Effector CD8-positive, alpha-beta T cell (primary cell): ENCODE measurements at places on chromosomes 11 and 22.

GRCh38 chr11:66183494-66184048, 84.9 kb upstream of the RAB1B start:
- no peak for DNase-seq

- DNase-seq: no peak
Measured at GRCh38 chr11:20688761-20689160, 19.4 kb downstream of the NELL1 start.

GRCh38 chr11:117319214-117319840, 3.3 kb upstream of the BACE1 start:
- DNase-seq: no peak

- DNase-seq: no peak
Measured at GRCh38 chr22:38655519-38656255, 505 bp downstream of the FAM227A start.

DNA sequence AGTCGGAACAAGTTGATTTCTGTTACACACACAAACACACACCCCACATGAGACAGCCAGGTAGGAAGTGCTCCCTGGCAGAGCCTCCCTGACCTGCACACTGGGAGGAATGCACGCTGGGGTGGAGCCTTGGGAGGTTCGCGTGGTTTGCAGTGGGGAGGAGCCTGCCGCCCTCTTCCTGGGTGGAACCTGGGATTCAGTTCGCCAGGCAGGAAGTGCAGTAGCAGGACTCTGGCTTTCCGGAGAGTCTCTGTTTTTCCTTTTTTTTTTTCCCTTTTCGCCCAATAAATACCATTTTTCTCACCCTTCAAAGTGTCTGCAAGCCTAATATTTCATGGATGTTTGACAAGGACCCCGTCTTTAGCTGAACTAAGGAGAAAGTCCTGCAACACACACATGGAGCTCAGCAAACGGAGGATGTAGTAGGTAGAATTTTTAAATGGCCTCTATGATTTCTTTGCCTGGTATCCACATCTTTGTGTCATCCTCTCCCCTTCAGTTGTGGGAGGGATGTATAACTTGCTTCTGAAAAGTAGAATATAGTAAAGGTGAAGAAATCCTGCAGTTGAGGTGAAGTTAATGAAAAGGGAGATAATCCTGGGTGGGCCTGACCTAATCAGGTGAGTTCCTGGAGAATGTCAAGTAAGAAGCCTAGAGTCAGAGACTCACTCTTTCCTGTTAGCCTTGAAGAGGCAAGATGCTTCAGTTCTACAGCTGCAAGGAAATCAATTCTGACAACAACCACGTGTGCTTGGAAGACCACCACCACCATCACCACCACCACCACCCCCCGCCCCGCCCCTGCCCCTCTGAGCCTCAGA, 72.9 kb downstream of the PIWIL4 start:
- DNase-seq: no peak

DNA sequence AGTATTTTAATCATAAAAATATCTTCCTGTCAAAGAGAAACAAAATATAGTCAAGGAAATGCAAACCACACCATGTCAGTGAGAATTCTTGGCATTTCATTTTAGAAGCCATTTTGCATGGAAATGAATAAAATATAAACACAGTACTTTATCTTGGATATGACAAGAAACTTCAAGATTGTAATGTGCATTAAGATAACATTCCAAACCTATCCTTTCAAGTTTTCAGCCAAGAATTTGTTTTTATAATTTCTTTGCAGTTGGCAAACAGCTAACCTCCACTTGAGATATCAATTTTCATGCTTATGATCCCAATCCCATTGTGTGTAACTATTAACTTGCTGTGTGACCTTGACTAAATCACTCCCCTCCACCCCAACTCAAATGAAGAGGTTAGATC, 59.3 kb upstream of the WT1 start:
- DNase-seq: no peak

GRCh38 chr22:49344656-49345055, 483.0 kb downstream of the BRD1 start:
- DNase-seq: no peak

- DNase-seq: no peak
Measured at GRCh38 chr22:36946421-36947158, 33.2 kb downstream of the CSF2RB start.

DNA sequence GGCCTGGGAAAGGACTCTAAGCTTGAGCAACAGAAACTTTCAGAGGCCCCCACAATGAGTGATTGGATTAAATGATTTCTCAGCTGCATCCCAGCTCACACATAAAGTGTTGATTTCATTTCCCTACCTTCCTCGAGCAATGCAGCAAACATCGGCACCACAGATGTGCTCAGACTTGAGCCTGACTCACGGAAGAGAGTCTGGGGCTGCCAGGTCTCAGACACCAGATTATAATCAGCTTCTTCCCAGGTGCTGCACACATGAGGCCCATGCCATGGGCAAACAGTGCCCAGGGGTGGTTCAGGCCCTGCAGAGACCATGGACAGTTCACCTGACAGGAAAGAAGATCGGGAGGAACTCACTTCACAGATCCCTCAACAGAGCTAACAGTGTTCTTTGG, 226.6 kb upstream of the TENM4 start:
- no peak for DNase-seq

- DNase-seq: no peak
Measured at GRCh38 chr11:27679136-27680015, 20.9 kb downstream of the BDNF start.

DNA sequence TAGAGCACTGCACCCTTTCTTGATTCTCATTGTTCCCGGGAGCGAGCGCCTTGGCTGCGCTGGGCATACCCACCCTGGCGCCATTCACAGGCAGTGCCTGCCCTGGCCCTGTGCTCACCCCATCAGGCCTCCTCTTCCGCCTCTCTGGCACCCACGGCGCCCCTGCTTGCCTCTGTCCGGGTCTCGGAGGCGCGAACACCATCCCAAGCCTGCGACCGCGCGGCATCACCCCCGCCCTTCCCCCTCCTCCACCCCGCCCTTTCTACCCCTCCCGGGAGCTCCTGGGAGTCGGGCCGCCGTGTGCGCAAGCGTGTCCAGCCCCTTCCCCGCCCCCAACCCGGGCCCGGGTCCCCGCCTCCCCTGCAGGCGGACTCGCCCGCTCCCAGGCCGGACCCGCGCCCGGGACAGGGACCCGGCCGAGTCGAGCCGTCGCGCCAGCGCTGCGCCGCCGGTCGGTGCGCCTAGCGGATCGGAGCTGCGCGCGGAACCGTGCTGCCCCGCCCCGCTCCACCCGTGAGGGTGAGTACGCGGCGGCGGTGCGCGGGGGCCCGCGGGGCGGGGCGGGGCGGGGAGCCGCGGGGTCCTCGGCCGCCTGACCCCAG, at the start of gene ST3GAL4:
ST3GAL4 (plus strand) TSS at position 363 of the 602 bp plus-strand sequence. CDS start 50,470 bp downstream, outside the sequence.
- peak; percentile 29 for DNase-seq

DNA sequence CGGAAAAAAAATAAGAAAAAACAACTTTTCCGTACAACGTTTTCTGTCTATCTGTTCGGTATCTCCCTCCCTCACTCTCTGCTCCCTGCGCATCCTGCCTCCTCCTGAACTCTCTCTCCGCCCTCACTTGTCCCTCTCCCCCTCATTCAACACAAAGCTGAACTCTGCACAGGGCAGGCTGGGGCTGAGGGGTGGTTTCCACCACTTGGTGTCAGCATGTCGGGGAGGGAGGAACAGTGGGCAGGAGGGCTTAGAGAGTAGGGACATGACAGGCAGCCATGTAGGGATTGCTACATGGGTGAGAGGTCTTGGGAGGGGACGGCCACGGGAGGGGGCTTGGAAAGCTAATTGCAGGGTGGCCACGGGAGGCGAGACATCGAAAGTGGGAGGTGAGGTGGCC, 17.6 kb downstream of the SLC22A12 start:
- no peak for DNase-seq

DNA sequence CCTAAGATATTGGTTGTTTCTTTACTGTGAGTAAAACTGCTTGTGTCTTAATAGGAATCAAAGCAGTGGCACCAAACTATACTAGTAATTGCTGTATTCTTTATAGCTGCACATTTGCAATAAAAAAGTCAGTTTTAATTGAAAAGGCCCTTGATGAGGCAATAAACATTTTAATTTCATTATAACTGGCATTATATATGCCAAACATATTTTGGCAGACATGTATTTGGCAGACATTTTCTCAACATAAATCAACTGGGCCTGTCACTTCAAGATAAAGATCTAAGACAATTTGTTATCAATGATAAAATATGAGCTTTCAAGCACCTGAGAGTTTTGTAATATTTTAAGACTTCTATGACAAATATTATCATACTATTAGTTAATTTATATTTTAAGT, 245.7 kb downstream of the SBF2 start:
- no peak for DNase-seq

DNA sequence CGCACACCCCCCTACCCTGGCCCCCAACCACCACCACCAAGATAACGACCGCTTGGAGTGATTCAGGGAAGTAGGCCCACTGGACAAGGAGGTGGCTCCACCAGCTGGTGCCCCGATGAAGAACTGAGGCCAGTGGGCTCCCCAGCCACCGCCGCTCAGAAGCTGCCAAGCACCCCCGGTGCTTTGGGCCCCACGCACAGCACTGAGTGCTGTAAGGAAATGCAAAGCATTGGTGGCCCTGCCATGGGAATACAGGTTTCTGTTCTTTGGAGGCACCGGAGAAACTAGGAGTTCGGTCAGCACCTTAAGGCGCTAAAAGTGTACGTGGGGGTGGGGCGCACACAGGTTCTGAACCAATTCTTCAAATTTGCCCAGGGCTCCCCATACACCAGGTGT, 664 bp upstream of the PRSS23 start:
- no peak for DNase-seq

DNA sequence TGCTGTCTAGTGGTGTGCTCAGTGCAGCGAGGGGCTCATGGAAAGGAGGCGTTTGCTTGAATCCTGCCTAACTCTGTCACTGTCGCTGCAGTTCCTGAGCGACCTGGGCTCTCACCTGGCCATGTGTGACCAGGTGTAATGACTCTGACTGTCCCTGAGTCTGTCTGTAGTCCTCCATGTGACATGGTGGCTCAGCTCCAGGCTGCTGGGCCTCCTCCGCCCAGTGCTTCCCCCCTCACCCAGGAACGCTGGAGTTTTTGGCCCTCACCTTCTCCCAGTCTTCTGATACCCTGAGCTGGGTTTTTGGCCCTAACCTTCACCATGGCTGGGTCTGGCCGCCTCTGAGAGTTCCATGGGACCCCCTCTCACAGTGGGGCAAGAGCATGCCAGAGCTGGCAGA, 20.3 kb downstream of the MICALL1 start:
- no peak for DNase-seq

- no peak for DNase-seq
Measured at GRCh38 chr11:111696556-111696955, 69.6 kb downstream of the PPP2R1B start.

GRCh38 chr11:100863080-100863581, 176.0 kb downstream of the ARHGAP42 start:
- DNase-seq: no peak

GRCh38 chr11:116061322-116061721, 557.1 kb upstream of the CADM1 start:
- DNase-seq: no peak
